Activated CD4-positive, CD25-positive, alpha-beta regulatory T cell treated with anti-CD3 and anti-CD28 coated beads, Interleukin-2, amount 50 U/mL, for 72 hours (primary cell): ENCODE measurements at places on chromosomes 7 and 10.
A peak's percentile ranks its signal among the peaks of the same experiment; 100 is the strongest.

- no peak for DNase-seq
These were observed 49.9 kb downstream of the COA1 start for GRCh38 chr7:43679210-43680068.

- DNase-seq, result no peak
These were observed 181.9 kb downstream of the WNT2 start for GRCh38 chr7:117140921-117141320.

GRCh38 chr7:100466653-100467605 is 2.9 kb upstream of the SPACDR start:
- DNase-seq, result no peak

DNA sequence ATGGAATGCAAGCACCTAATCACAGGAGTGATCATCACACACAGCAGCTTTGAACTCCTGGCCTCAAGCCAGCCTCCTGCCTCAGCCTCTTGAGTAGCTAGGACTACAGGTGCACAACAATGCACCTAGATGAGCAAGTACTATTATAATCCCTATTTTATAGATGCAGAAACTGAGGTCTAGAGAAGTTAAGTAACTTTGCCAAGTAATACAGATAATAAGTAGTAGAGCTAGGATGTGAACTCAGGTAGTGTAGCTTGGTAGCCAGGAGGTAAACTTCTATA is 33.7 kb downstream of the DNAJC12 start:
- DNase-seq, result no peak

DNA sequence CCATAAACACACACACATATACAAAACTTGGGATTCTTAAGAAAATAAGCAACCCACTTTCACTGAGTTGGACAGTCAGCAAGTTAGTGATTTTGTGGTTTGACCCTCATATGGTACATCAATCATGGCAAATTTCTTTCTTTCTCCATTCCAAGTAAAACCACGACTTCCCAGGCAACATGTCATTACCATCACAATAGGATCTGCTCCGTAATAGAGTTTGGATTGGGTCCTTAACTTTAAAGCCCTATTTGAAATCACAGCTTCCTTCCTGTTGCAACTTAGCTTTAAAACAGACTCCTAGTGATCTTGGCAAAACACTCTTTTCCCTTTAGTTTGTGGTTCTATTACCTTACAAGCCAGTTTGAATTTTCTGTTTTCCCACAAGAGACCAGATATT is 483.6 kb downstream of the INHBA start:
- no peak for DNase-seq

DNA sequence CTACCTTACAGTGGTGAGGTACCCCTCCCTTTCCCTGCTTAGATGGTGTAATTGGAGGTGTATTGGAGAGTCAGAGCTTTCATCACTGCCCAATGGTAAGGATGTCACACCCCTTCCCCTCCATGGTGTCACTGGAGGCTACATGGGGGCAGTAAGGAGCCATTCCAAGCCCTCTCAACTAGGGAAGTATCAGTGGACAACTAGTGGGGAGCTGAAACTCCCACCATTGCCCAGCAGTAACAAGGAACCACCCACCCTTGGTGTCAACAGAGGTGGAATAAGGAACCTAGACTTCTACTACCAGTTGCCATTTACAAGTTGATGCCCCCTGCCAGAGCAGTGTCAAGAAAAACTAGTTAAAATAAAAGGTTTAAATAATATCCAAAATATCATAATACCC is 2.8 kb upstream of the HIBADH start:
- no peak for DNase-seq

- DNase-seq, result no peak
These were observed 478.3 kb downstream of the TNS3 start for GRCh38 chr7:47103498-47104205.

DNA sequence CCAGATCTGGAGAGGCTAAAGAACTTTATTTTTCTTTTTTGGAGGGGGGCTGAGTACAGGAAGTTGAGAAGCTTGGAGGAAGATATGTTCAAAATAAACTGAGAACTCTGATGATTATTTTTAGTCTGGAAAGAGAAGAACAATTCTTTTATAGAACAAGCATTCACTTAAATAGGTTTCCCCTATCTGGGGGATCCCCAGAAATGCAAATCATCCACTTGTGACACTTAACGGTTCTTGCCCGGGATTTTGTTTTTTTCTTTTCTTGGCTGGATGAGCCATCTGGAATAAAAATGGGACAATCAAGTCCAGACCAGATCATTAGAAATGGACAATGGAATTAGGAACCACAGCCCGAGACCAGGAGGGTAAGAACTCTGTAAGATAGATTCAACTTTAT is 95.9 kb upstream of the EGR2 start:
- DNase-seq, result no peak

- DNase-seq, result peak; percentile 97
These were observed 146.9 kb downstream of the GPR85 start for GRCh38 chr7:112939574-112940313.

DNA sequence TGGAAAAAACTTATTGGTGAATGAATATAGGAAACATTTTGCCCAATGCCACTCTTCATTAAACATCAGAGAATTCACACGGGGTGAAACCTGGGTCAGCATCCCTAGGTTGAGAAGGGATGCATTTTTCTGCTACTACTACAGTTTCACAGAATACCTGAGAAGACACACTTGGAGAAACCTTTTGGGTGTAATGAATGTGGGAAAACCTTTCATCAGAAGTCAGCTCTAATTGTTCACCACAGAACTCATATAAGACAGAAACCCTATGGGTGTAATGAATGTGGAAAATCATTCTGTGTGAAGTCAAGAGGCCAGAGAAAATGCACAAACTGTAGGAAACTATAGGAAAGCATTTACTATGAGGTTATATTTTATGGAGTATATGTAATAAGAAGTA is 24.9 kb downstream of the ZNF37A start:
- no peak for DNase-seq

DNA sequence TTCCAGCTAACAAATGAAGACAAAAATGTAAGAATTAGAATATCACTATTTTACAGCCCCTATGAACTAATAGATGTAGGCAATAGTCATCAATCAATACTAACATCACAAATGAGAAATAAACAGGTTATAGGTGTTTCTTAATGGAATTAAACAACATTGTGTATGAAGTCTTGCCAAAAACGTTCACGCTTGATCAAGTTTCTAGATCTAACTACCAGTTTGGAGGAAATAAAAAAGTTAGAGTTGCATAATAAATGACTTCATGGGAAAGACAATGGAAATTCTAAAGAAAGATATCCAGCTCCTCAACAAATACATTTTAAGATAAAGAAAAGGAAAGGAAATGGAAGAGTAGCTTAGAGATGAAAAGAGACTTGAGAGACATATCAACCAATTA is 19.7 kb downstream of the TAC1 start:
- DNase-seq, result no peak

DNA sequence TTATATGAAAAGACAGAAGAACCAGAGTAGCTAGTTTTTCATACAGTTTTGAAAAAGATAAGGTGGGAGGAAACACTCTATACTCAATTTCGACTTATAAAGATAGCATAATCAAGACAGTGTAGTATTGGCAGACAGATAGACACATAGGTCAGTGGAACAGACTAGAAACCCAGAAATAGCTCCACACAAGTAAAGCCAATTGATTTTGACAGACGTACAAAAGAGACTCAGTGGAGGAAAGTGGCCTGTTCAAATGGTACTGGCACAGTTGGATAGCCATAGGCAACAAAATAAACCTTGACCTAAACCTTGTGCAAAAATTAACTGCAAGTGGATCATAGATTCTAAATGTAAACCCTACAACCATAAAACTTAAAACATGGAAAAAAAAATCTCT is 46.8 kb downstream of the MAPK8 start:
- DNase-seq, result no peak

- no peak for DNase-seq
These were observed 36.2 kb upstream of the MNX1 start for GRCh38 chr7:157046681-157047080.

DNA sequence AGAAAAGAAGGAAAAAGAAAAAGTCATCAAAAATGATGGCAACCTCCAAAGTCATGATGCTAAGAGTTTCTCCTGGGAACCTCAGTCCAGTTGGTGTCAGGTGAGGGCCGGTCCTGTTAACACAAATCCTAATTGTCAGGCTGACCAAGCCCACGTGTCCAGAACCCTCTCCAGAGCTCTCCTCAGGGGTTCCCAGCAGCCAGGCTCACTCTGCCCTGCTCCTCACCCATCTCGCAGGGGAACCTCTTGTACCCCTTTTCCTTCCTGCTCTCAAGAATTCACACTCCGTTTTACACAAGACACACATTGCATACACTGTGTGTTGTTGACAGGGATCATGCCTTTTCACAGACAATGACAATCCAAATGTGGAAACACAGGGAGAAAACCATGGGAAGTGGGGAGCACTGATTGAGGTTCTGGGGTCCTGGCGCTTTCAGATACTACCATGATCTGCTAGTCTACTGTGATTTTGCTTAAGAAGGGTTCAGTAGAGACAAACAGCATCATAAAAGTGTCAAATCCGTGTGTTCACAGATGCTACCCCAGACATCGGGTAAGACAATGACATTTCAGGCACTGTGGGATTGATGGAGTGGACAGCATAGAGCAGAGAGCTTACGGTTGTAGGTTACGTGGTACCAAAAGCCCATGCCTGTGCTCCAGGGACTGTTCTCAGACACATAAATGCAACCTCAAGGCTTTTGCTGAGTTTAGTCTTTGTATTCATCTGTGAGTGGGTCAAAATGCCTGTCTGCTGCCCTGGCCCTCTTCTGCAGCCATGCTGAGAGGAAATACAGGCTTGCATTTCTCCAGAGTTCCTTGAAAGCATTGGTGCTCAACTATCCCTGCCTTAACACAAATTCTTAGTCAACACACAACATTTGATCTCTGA is 16.0 kb downstream of the IL2RA start:
- DNase-seq, result no peak

- no peak for DNase-seq
These were observed 80.0 kb downstream of the SLC25A13 start for GRCh38 chr7:96241855-96242254.

GRCh38 chr10:95122736-95123135 is 53.4 kb upstream of the CYP2C8 start:
- no peak for DNase-seq

DNA sequence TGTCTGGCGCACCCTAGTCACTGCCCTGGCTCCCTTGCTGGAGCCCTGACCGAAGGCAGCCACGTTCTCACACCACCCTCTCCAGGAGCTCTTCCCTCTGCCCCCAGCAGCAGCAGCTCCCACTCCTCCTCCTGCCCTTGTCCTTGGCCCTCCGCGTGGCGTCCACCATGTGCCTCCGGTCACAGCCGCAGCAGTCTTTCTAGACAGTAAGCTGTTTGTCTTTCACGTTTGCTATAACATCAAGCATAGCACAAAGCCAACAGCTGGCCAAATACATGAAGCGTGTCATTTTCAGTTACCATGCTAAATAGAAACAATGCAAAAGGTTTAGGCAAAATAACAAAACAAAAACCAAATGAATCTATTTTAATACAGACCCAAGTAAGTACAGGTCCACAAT is 3.3 kb downstream of the PITRM1 start:
- no peak for DNase-seq

DNA sequence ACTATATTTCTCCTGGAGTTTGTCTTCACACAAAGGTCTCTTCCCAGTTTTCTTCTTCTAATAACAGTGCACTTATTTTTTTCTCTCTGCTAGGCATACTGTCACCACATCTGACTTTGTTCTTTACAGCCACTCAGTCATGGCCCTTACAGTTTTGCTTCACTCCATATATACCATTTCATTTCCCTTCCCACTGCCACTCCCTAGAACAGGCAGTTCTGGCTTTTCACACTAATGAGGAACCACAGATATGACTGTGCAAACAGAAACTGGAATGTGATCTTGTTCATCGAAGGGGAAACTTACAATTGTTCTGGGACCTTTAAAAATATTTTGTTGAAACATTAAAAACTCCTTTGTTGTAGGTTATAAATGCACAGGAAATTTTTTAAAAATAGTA is 67.3 kb downstream of the EPDR1 start:
- no peak for DNase-seq

GRCh38 chr10:105949721-105950120 is 1214.8 kb downstream of the SORCS1 start:
- no peak for DNase-seq

DNA sequence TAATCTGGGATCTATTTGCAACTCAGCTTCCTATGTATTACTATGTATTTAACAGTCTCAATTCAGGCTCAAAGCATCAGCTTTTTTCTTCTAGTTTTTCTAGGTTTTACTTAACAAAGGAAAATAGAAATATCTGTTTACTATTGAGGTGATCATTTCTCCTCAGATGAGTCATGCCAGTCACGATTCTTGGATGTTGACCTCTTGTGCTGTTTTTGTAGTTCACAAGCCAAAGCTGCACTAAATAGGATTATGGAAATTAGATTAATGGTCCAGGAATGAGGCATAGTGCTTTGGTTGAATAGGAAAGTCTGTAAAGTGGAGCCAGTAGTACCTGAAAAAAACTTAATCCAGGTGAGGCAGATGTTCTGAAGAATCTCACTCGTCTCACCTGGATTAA is 198.3 kb upstream of the KAT6B start:
- DNase-seq, result no peak

GRCh38 chr7:9204571-9204970 is 771.2 kb downstream of the NXPH1 start:
- no peak for DNase-seq

GRCh38 chr10:13390604-13391522 is 42.8 kb upstream of the SEPHS1 start:
- no peak for DNase-seq

DNA sequence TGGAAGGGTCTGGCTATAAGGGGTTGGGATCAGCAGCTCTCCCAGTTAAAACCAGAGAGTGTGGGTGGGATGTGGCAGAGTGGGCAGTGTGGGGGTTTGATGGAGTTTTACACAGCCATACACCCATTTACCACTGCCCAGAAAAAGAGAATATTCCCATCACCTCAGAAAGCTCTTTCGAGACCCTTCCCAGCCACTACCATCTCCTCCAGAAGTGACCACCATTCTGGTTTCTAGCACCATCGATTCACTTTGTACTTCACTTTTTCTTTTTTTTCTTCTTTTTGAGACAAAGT is 15.5 kb downstream of the BAG3 start:
- no peak for DNase-seq

DNA sequence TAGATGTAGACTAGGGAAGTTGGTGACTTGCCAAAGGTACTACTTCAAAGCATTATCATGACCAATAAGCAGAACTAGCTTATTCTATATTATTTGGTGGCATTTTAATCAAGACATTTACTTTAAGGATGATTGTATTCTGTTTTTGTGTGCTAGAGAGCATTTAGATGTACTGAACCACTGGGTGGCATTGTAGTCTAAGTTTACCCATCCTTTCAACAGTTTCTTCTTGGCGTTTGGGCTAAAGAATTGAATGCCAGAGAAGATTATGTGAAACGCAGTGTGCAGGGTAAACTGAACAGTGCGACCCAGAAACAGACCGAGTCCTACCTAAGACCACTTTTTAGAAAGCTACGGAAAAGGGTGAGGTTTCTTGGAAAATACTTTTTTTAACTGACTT is 26.8 kb downstream of the PRPF18 start:
- no peak for DNase-seq

- no peak for DNase-seq
These were observed 7.9 kb upstream of the FAM170B start for GRCh38 chr10:49141541-49142332.

GRCh38 chr7:12685550-12685949 is 1.9 kb upstream of the ARL4A start:
- DNase-seq, result no peak
